ENCODE measurements at places on chromosomes 1 and 21.

- no peak for DNase-seq
Measured at GRCh38 chr1:64850846-64851245, 106.0 kb downstream of the RAVER2 start.

DNA sequence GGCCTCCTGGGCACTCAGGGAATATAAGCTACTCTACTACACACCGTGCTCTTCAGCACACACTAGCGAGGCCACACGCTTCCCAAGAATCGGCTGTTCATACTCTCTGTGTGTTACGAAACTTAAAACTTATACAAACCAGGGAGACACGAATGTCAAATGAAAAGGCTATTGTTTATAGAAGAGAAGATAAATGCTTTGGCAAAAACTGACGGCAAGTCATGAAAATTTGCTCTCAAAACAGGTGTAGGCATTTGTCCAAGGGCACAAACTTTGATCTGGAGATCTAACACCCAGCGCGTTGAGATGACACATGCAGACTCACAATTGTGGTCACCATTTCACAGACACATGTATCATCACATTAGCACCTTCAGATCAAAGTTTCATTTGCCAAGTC lies 46.1 kb downstream of the USP48 start:
- DNase-seq: no peak

DNA sequence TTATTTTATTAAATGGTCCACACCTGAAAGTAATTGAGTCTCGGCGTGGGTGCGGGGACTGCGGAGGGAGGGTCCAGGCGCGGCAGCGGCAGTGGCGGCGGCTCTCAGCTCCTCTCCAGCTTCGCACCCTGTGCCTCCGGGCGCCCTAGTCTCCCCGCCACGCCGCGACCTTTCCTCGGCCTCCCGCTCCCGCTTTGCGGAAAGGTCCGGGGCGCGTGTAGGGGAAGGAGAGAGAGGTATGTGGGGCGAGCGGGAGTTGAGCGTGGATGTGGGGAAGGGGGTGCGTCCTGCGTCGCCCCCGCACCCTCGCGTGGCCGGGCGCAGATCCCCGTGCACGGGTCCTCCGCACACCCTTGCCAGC lies 13.4 kb upstream of the ALX3 start:
- no peak for DNase-seq

- DNase-seq: peak; percentile 93
Measured at GRCh38 chr1:207811920-207812720, 60.3 kb downstream of the CD46 start.
